ENCODE measurements at places on chromosomes 4 and X.

DNA sequence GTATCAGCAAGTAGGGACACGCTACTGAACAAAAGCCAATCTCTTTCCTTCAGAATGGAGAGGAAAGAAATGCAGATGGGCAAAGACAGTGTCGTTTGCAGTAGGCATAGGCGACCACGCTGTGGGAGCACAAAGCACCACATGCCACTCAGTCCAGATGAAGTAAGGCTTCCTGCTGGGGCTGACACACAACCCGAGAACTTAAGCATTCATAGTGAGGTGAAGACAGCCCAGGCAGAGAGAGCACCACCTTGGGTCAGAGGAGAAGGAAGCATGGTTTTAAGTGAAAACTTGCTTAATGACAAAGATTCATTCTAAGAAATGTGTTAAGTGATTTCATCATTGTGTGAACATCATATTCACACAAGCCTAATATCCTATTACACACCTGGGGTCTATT, 238.8 kb downstream of the MGST2 start:
- DNase-seq, result no peak

- no peak for DNase-seq
Measured at GRCh38 chrX:69063486-69063885, 101.8 kb downstream of the PJA1 start.

- no peak for DNase-seq
Measured at GRCh38 chr4:72942565-72942964, 127.0 kb downstream of the COX18 start.

- no peak for DNase-seq
Measured at GRCh38 chr4:84378983-84379382, 120.1 kb downstream of the NKX6-1 start.

DNA sequence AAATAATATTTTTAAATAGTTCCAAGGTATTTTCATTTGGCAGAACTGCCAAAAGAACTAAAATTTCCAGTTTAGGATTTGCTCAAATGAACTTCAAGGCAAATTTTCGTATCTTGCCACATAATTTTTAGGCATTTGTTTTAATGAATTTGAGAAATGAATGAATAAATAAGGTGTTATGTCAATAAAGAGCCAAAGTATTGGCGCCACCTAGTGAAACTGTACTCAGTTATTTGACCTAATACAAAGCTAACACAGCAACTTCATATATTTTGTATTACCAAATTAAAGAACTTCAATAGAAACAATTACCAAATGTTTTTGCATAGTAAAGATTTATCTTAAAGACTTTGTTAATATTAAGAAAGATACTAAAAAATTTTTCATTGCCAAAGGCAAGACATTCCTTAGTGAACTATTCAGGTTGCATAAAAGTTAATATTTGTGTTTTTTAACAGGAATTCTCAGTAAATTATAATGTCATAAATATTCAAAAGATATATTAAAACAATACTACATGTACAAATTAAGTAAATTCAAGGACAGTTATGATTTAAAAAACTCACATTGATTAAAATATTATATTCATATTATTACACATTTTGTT, 50.3 kb downstream of the STPG2 start:
- no peak for DNase-seq
